KBM-7 (cell line): ENCODE measurements at places on chromosomes 6 and 20.

DNA sequence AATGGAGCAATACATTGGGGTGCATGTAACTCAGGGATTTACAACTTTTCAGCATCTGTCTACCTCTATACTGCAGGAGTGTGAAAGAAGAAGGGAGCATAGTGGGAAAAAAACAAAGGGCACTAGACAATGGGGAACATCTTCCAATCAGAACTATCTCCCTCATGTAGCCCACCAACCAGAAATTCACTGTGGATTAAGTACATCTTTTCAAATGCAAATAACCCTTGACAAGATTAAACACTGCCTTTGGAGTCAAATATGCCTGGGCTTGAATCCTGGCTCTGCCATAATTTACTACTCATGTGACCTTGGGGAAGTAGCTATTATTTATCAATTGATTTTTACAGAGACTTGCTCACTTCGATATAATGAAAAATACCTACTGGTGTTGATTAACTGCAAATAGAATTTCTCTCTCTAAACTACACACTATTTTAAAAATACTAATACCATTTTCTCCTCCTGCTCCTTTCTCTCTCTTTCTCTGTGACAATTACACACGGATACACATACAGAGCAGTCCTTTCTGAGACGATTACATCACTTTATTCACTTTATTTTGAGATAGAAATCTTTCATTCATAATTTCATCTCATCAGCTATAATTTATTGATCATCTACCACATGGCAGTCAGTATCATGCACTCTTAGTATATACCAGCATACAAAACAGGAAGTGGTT lies 783.7 kb downstream of the FRK start:
- DNase-seq: no peak

- DNase-seq: no peak
Observed at GRCh38 chr6:87180105-87180728, 24.9 kb downstream of the ZNF292 start.

GRCh38 chr6:124854338-124854922 lies 107.8 kb upstream of the RNF217 start:
- DNase-seq: no peak

DNA sequence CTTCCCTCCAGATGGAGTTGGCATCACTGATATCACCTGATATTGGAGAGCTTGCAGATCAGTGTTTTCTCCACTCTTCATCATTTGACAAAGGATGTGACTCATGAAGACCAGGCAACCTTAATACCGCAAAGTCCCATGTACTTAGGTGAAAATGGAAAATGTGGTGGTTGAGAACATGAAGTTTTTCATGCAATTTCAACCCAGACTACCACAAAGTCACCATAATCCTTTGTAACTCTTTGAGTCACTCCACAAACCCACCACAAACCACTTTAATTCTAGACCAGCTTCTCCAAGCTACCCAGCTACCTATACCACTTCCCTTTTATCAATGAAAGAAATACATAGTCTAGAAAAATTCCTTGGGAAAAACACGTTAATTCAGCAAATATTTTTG lies 7.1 kb downstream of the NHLRC1 start:
- DNase-seq: peak; percentile 65

- peak; percentile 32 for DNase-seq
Observed at GRCh38 chr6:55528624-55529023, 50.4 kb downstream of the HMGCLL1 start.

GRCh38 chr20:62876902-62877816 lies 15.5 kb upstream of the TCFL5 start:
- DNase-seq: no peak

GRCh38 chr6:1579096-1579495 lies 30.6 kb upstream of the FOXC1 start:
- DNase-seq: no peak

DNA sequence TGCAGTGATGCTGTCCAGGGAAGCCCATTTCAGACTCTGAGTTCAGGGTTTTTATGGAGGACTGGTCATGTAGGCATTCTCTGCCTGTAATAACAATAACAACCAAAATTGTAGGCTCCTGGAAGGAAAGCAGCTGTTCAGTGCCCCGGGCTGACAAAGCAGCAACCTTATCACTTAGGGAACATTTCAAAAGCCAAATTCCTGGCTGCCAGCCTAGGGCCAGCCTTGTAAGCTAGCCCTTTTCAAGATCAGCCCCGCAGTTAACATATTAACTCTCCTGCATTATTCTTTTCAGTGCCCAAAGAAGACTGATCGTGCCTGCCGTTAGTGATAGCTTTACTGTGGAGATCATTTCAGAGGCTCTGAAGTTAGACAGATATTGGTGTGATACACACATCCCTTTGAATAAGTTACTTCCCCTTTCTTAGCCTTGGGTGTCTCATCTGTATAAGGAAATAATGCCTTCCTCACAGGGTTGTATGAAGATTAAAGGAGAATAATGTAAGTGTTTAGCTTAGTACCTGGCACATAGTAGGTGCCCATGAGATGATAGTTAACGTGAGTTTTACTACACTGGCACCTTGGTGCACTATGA lies 44.1 kb downstream of the CTNNBL1 start:
- DNase-seq: peak; percentile 20

DNA sequence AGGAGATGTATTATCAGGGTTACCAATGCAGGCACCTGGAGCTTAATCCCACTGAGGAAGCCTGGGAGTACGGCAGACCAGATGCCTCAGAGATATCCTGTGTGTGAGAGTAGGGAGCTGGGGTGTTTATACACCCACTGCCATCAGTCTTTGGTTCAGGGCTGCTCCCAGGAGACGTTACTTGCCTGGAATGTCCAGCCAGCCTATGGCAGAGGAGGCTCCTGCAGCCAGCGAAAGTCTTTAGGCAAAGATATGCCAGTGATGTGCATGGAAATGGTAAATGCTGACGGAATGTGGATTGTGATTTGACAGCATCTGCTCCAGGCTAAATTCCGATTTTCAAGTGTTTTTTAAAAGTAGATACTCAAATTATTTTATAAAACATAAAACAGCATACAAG lies 282.0 kb downstream of the BTBD3 start:
- DNase-seq: no peak

DNA sequence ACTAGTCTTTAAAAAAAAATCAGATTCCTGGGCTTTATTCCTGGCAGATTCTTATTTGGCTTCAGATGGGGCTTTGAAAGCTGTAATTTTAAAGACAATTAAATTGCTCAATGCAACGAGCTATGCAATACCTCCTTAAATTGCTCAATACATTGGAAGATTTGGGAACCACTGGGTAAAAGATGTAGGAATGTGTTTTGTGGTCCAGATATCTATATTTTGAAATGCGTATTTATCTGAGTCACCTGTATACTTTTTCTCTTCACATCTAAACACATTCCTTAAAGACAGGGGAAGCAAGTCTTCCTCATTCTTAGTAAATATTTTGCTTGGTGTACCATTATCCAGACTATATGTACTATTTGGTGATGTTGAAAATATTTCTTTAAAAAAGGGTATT lies 29.6 kb upstream of the MAP7 start:
- DNase-seq: no peak

DNA sequence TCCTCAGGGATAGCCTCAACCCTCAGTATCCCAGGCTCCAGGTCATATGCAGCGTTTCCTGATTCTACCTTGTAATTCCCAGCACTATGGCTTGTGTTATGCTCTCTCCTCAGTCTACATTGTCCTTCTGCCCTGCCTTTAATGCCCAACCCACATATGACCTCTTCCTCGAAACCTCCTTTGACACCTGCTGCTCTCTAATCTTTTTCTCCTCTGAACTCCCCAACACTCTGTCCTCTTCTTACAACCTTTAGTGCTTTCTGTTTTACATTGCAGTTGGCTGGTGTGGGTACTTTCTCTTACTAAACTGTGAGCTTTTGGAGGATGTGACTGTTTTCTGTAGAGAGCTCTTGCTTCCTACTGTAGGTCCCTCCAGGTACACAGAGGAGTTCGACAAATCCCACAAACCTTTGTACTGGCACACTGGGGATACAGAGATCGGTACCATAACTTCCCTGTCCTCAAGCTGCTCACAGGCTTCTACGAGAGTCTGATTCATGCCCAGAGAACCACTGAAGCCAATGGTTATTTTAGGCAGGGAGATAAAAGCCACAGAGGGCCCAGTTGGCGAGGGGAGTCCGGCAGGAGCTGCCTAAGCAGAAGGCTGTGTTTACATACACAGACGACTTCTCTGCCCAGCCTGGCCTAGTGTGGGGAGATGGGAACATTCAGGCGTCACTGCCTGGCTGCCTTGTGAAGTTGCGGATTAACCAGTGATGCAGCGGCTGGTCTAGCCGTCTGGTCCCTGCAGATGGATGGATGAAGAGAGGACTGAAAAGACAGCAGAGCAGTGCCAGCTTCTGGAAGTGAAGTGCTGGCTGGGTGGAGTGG lies 8.4 kb upstream of the EPB41L1 start:
- DNase-seq: no peak

GRCh38 chr6:106039897-106040592 lies 46.1 kb upstream of the PRDM1 start:
- DNase-seq: no peak
